Activated CD4-positive, alpha-beta T cell treated with anti-CD3 and anti-CD28 coated beads for 1 hour (primary cell): ENCODE measurements at places on chromosomes 1 and 21.

DNA sequence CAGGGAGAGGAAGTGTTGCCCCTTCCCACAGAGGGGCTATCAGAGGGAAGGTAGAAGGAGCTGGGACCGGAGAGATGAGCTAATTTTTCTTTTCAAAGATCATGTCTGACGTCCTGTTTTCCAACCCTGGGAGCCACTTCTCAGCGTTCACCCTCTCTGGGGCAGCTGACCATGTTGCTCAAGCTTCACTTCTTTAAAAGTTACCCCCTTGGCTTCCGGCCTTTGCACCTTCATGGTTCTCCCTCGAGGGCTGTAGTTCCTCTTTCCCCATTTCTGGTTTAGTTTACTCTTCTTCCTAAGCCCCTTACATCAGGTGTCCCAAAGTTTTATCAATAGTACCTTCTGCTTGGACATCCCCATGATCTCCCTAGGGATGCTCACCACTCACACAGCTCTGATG, 23.8 kb upstream of the CSF1 start:
- no peak for DNase-seq

GRCh38 chr1:67850151-67850551, 16.9 kb upstream of the GNG12 start:
- DNase-seq = no peak

DNA sequence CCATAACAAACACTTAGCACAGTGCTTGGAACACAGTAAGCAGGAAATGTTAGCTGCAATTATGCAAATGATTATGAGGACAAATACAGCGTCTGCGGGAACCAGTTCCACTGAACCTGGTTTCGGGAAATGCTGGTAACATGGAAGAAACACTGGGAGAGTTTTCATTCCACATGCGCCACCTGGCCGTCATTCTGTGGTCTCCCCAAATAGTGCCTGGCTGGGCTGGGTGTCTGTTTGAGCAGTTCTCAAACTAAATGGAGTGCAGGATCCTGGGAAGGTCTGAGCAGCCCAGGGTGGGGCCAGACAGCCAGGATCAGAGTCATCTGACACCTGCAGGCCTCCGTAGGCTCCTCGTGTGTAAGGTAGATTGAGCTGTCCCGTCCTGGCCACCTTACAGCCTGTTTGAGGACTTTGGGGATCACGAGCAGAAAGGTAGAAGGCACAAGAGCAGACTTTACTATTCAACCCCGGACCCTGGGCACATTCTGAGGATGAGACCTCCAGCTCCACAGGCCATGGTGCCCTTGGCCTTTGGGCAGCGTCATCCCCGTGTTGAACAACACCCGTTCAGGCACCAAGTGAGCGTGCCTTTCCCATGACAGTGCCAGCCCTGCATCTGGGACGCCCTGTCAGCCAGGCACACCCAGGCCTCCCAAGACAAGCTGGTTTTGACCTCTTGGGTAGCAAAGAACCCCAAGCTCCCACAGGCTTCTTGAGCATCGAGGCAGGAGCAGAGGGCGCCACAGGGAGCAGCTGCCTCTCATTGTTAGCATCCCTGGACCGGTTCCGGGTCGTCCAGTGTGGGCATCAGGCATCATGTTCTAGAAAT, 101.9 kb downstream of the PRDM2 start:
- no peak for DNase-seq

DNA sequence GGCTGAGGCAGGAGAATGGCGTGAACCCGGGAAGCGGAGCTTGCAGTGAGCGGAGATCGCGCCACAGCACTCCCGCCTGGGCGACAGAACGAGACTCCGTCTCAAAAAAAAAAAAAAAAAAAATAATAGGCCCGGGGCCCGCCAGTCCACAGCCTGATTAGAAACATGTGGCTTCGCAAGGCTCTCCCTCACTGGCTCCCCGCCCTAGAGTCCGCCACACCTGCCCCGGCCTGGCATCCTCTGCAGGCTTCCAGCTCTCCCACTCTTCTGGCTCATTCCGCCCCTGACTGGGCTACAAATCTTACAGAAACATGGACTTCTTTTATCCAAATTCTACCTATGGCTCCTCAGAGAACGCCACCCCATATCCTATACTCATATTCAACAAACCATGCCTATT, 32.4 kb downstream of the PGBD5 start:
- DNase-seq = no peak

- peak; percentile 17 for DNase-seq
These were observed 431 bp downstream of the MAP1LC3C start for GRCh38 chr1:241998412-241998921.

GRCh38 chr1:16979475-16980327, 719 bp downstream of the MFAP2 start:
- no peak for DNase-seq

DNA sequence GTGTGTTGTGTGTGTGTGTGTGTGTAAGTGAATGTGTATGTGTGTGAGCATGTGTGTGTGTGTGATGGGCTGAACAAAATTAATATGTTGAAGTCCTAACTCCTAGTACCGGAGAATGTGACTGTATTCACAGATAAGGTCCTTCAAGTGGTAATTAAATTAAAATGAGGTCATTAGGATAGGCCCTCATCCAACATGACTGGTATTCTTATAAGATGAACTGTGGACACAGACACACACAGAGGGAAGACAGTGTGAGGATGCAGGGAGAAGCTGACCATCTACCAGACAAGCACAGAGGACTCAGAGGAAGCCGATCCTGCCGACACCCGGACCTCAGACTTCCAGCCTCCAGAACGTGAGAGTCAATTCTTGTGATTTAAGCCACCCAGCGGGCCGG, 91.2 kb upstream of the PGBD5 start:
- no peak for DNase-seq

- no peak for DNase-seq
These were observed 5.6 kb downstream of the PPP1R15B start for GRCh38 chr1:204405988-204406387.

- DNase-seq = no peak
These were observed 282.6 kb downstream of the NUF2 start for GRCh38 chr1:163604321-163604720.

GRCh38 chr1:147720557-147720956, 39.8 kb downstream of the GJA5 start:
- DNase-seq = no peak

- no peak for DNase-seq
These were observed 675.7 kb upstream of the CHRM3 start for GRCh38 chr1:238710697-238711096.

DNA sequence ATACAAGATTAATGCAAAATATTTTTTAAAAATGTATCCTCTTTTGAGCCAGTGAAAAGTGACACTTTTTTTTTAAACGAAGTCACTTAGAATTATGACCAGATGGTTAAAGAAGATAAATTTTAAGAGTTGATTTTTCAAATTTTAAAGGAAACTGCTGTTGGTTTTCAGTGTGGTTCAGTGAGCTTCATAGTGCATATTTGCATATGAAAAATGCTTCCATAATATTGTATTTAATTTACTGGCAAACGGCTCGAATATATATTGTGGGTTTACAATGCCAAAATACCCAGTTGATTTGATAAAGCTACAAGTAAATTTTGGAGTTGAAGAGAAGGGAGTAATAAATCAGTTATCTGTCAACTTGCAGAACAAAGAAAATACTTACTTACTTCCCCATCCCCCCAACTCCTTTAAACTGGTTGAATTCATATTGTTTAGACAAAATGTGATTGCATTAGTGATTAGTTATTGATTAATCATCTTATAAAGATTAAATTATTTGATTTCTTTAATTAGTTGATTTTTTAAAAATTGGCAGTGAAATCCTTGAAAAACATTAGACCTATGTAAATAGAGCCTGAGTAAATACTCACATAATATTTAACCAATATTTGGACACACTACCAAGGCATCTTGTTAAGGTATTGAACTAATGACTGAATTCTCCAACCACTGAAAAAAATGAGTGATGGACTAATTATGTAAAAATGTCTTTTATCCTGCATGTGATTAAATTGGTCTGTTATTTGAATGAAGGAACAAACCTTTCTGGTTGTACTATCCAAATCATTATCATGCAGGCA, 122.8 kb upstream of the APP start:
- DNase-seq = no peak

- no peak for DNase-seq
These were observed 103.0 kb downstream of the NR5A2 start for GRCh38 chr1:200130552-200130951.

DNA sequence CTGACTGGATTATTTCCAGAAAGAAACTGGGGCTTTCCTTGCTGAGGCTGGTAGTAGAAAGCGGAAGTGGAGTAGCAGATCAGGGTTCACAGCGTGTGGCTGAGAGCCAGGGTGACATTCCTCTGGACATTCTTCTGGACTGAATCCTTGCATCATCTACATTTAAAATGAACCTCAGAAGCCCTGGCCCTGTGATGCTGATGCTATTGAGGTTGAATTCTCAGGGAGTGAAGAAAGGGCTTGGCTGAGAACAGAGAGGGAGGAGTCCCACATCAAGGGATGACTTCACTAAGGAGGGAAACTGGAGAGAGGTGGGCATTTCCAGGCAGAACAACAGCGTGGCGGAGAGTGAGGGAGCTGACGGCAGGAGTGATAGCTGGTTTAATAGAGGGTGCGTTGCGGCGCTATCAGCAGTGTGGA, 102.3 kb upstream of the LMO4 start:
- no peak for DNase-seq

GRCh38 chr1:223230161-223230881, 87.3 kb upstream of the TLR5 start:
- DNase-seq = no peak

DNA sequence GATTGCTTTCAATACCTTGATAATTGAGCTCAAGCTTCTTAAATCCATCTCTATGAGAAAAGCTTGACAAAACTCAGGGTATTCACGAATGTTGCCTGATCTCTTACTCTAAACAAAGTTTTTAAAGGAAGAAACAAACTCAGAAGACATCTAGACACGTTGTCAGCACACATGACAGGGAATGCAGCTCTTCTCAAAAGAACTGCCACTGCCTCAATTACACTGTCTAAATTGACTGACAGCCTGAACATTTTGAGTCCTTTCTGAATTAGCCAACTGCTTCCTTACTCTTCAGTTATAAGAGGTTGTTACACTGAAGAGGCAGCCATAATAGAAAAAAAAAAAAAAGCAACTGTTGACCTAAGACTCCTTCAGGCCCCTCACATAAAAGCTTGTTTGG, 1646.7 kb upstream of the B3GALT2 start:
- no peak for DNase-seq

GRCh38 chr1:76807543-76808260, 59.6 kb upstream of the ST6GALNAC5 start:
- DNase-seq = no peak

GRCh38 chr1:114216431-114217173, 62.9 kb upstream of the SYT6 start:
- DNase-seq = no peak

GRCh38 chr1:30601316-30602085, 121.9 kb downstream of the MATN1 start:
- no peak for DNase-seq

GRCh38 chr1:112925015-112925414, 31.0 kb downstream of the SLC16A1 start:
- no peak for DNase-seq
